ENCODE measurements at places on chromosomes 6 and 20.

GRCh38 chr6:90753820-90754643 is 167.2 kb upstream of the MAP3K7 start:
- no peak for DNase-seq

- no peak for DNase-seq
These were observed 92.0 kb upstream of the PAX1 start for GRCh38 chr20:21613512-21613911.

DNA sequence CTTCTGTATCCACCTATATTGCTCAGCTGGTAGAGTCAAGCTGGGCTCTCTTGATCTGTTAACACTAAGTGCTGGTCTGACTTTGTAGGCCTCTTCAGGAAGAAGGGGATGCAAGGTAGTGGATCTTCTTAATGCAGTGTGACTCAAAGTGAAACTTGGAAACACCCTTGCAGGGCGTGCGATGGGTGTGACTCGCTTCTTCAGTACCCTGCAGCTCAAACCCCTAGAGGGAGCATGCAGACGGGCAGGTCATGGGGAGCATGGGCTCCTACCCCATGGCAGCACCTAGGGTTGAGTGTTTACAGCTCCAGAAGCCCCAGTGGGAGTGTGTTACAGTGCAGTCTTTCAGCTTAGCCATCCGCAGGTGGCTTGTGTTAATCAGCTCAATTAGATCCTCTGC is 757 bp upstream of the SAMD3 start:
- DNase-seq, result no peak

DNA sequence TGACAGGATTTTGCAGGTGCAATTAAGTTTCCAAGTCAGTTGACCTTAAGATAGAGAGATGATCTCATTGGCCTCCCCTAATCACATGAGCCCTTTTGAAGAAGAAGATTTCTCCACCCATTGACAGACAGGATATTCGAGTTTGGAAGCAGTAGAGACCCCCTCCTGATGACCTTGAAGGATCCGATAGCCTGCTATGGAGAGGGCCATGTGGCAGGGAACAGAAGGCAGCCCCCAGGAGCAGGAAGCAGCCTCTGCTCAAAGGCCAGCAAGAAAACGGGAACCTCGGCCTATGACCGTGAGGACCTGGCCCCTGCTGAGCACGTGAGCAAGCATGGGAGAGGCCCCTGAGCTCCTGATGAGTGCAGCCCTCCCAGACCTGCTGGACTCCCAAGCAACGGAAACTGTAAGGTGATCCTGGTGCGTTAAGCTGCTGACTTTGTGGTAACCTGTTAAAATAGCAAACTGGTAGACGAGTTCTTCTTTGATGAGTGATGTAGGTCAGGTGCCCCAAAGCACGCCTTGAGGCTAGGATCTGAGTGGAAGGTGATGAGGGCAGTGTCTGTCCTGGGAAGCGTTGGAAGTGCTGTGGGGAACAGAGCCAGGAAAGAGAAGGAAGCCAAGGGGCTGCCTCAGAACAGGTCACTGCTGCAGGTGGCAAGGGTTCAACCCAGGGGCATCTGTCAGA is 18.5 kb upstream of the TUBB2A start:
- no peak for DNase-seq

DNA sequence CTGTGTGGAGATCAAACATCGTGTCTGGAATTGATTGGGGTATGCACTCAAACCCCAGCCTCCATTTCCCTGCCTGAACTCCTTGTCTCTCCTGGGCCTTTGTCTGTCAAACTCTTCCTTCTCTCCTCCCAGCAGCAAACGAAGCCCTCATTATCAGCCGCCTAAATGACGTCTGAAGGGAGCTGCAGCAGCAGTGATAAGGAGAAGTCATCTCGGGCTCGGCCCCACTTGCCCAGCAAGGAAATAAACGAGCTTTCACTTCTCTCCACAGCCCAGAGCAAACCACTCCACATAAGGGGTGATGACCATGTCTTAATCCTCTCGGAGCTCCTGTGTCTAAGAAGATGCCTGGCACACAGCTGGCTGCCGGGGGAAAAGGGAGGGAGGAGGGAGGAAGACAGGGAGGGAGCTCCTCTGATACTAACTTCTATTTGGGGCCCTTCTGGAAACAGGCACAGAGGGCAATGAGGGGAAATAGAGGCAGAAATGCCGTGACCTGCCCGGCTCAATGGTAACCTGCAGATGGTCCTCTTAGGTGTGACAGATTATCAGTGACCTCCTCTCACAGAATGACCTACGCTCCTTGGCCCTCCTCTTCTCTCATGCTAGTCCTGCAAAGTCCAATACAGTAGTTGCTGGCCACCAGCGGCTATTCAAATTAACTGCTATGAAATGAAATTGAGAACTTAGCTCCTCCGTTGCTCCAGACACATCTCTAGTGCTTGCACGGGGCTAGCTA is 100.4 kb downstream of the PXDC1 start:
- no peak for DNase-seq

GRCh38 chr6:29563435-29563965 is 4.0 kb upstream of the UBD start:
- DNase-seq, result no peak

GRCh38 chr6:145802141-145802540 is 12.5 kb downstream of the FBXO30 start:
- DNase-seq, result no peak

DNA sequence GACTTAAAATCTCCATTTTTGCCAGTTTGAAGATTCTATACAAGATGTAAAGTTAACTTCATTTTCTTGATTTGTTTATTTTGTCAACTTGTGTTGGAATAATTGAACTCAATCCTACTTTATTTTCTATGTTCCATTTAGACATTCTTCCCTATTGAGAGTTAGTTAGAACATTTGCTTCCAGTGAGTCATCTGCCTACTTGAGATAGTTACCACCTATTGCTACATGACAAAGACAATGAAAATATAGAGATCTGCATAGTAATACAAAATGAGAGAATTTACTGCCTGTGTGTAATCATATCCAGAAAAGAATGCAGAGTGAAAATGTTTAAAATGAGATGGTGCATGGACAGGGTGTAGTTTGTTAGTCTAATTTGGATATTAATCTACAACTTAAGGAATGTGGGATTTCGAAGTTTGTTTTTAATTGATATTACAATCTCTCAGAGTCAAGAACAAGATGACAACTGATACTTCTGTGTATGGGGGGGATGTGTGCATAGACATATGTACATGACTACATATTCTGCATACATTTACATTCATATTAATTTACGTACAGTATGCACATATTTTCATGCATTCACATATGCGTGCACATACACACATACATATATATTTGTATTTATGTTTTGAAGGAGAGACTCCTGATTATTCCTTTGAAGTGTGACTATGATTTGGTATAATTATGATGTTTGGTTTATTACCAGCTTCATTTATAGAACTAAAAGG is 420.1 kb downstream of the NKAIN2 start:
- no peak for DNase-seq

Measured in AG04449 (cell line).